ENCODE measurements at places on chromosomes 2 and 18.

DNA sequence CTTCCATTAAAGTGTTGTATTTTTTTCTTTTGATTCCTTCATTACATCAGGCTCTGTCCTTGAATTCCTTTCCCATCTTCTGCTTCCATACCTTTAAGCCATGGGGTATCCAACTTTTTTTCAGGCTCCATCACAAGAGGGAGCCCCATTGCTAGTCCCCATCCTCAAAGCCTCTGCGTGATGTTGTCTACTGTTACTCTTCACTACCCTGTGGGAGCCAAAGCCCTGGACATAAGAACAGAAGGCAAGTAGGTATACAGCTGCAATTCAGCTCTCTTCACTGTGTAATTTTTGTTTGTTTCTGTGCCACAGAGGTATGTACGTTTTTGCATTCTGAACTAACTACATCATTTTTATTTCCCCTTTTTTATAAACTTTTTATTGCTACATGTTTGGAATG is 36.6 kb upstream of the CCNYL1 start:
- no peak for DNase-seq

DNA sequence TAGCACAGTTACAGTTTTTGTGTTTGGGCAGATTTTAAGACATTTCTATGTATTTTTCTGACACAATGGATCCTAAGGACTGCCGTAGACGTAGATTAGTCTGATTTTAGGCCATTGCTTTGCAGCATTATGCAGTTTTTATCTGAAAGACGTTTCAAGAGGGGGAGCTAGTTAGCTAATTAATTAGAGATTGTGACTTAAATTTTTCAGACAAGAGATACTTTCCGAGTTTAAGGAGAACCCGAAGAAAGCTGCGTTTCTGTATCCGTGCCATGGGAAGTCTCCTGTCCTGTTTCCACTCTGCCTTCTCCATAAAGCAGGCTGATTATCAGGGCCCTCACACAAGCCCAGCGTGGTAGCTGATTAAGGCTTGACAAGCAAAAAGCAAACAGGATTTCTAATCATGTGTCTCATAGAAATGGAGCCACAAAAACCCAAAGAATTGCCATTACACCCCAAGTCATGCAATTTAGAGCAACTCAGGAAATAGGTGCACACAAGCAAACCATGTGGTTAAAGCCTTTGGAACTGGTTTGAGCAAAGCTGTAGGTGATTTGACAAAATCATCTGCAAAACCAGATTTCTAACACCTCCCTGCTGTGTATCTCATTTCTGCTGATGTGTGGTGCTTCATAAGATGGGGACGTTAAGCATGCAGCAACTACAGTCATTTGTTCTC is 808.1 kb downstream of the RNF144A start:
- DNase-seq, result no peak

- no peak for DNase-seq
These were observed 120.3 kb downstream of the RDH14 start for GRCh38 chr2:18440141-18440661.

DNA sequence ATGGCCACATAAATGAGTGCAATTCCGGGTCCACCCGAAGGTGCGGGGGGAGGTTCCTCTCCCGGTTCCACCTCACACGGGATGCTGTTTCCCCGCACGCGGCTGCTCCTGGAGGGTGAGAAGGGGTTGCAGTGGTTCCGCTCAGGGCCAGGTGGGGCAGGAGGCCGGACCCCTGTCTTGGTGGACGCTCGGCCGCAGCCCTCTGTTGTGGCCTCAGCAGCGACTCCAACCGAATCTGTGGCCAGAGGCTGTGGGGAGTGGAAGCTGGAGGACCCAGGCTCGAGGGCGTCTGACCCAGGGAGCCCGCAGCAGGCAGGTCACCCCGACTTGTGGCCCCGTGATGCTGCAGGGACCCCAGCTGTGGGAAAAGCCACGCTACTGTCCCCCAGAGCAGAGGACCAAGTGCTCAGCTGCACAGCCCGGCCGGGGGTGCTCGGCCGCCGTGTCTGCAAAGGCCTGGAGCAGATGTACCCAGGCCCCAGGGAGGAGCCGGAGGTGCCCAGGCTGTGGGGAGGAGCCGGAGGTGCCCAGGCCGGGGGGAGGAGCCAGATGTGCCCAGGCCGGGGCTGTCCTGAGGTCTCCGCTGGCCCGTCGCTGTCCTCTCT is 83.9 kb downstream of the RTP5 start:
- DNase-seq, result no peak

- peak; percentile 77 for DNase-seq
These were observed 3.8 kb downstream of the GALNT5 start for GRCh38 chr2:157261199-157261782.

- DNase-seq, result no peak
These were observed 24.0 kb upstream of the SLC39A10 start for GRCh38 chr2:195632856-195633572.

- DNase-seq, result no peak
These were observed 32.5 kb downstream of the INPP5D start for GRCh38 chr2:233092432-233093165.

GRCh38 chr2:227222292-227222691 is 57.9 kb downstream of the COL4A3 start:
- DNase-seq, result no peak
